Stimulated activated CD8-positive, alpha-beta memory T cell treated with anti-CD3 and anti-CD28 coated beads, Interleukin-4, amount 100 ng/mL, for 48 hours (primary cell): ENCODE measurements at places on chromosomes 1 and 21.

DNA sequence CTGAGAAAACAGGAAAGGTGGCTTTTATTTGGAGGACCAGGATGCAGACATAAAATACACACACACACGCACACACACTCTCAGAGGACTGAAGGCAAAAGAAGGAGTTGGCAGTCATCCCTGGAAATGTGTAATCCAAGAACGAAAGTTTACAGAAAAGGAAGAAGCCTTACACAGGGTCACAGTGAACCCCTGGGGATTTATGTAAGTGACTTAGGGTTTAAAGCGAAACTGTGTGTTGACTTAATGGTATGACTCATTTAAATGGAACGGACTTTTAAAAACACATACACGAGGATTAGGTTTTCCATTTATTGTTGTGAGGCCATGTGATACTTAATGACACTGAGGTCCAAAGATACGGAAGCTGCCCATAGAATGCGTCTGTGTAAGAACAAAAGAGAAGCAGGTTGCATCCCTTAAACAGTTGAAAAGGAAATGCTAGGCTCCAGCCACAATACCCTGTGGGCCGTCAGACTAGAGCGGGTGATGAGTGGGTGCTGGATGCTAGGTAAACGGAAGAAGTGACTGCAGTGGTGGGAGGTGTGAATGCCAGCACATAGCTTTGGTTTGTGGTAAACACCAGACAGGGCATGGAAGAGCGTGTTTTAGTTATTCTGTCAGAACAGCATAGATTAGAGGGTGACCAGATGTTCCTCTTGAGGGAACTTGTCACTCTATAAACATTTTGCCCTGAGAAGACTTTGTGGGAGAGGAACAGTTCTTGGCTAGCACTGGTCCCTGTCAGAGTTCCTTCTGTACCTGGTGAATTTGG is 21.6 kb upstream of the BCL10 start:
- peak; percentile 81 for DNase-seq

DNA sequence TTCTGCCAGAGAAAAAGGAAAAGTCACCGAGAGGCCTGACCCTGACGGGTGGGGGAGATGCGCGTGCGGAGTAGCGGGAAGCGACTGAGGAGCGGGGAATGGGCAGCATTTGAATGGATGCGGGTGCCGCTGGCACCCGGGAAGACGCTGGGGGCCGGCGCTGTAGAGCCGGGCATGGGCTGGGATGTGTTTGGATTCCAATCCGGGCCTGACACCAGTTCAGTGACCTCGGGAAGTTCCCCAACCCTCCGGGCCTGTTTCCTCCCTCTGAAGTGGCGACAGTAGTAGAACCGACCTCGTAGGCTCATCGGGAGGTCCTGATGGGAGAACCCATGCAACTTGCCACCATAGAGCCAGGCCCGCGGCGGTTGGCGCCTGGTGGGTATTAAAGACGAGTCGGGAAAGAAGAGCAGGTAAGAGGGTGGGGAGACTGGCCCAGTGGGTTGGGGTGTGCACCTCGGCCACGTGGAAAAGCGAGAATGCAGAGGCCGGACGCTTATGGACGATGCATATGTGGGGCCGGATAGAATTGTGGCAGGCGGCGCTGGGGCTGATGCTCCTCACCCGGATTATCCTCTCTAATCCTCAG is 642 bp upstream of the SLC16A1 start:
- peak; percentile 61 for DNase-seq

DNA sequence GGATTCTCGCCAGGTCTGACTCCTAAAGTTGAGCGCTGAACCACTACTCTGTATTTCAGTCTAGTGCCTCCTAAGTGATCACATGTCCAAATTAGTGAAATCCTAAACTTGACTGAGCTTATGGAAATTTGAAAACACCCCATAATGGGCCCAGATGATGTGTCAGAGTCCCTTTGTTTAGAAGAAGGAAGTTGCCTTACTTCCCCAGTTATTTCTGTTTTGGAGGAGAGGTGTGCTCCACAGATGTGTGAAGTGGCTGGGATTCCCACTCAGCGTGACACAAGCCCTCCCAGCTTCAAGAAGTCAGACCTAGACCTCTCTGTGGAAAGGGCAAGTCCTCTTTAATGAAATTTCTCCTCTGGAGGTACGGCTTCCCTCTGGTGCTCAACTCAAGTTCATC is 188.8 kb downstream of the TTLL7 start:
- no peak for DNase-seq

DNA sequence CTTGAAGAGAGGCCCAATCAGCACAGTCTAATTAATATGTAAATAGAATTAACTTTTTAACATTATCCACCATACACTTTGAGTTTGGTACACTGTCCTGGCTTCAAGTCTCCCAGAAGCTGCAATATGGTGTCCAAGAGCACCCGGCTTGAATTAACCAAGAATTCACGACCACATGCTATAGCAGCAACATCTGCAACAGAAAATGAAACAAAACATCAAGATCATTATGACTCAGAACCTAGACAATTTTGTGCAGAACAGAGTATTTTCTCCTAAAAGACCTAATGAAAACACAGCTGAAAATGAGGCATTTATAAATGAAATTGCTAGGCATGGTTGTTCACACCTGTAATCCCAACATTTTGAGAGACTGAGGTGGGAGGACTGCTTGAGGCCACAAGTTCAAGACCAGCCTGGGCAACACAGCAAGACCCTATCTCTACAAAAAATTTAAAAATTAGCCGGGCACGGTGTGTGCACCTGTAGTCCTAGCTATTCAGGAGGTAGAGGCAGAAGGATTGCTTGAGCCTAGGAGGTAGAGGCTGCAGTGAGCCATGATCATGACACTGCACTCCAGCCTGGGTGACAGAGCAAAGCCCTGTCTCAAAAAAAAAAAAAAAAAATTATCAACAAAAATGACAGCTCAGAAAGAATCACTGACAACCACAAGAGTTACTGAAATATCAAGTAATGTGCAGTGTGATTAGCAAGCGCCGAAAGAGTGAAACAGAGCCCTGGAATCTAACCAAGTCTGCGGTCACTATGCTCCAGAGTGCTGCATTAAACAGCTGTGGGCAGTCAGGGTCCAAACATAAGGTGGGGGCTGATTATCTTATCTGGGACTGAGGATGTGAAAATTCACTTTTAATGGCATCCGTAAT is 45.3 kb downstream of the HSF2BP start:
- DNase-seq: no peak

DNA sequence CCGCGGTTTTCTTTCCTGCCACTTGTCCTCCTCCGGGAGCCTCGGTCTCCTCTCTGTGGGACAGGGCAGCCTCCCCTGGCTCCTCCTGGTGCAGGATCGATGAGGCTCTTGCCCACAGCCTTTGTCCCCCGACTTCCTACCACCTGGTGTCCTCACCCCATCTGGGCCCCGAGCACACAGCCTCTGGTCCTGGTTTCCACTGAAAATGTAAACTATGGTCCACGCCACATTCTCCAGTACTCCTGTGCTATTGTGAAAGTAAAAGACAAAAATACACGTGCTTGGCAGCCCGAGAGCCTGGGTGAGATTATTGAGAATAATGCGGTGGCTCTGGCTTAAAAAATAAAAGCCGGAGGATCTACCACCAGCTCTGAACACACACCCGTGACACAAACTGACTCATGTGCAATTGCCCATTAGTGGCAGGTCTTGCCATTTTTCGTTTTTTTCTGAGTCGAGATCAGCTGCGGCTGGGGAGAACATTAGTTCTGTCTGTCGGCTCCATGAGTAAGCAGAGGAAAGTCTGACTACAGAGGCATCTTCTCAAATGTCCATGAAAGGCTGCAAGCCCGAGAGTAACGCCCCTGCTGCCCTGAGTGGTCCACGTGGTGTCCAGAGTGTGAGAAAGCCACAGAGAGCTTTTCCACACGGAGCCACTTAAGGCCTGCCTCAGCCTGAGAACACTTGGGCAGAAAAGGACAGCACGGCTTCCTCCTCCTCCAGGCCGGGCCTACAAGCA is 5.7 kb upstream of the COL6A2 start:
- no peak for DNase-seq
